Chondrocyte (in vitro differentiated cells): ENCODE measurements at places on chromosomes 11 and 22.

- H3K27me3 ChIP-seq: no peaks in the 10 kb centered on the region
- DNase-seq: no peak
- H3K4me1 ChIP-seq: no peaks in the 10 kb centered on the region
- no peak overlapping the region for H3K27ac ChIP-seq
These were observed 22.1 kb downstream of the RPUSD4 start for GRCh38 chr11:126189109-126189929.

DNA sequence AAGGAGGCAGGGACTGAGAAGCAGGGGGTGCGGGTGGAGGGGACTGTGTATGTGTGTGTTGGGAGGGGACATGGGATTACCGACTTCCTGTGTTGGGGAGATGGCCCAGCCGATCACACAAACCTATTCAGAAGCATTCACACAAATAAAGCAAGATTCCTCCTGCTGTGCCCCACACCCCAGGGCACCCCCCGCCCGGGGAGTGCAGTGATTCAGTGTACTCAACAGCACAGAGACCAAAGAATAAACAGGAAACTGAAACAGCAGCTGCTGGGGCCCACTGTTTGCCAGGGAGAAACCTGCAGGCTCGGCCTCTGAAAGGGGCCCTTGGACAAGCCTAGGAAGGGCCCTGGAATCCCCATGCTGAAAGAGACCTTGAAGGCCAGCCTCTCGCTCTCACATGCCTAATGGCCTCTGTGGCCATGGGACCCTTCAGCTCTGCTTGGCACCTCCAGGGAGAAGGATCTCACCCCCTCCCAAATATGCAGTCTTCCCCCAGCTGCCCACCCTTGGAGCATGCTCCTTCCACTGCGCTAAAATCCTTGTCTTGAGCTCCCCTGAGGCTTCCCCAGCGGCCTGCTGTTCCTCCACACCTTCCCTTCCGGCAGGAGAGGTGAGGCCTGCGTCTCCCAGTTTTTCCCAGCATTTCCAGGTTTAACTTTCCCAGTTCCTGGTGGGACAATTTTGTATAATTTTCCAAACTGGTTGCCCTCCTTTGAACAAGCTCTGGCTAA lies 72.9 kb downstream of the CSNK2A3 start:
- H3K4me1 ChIP-seq: peaks cover 14% of the 10 kb centered on the region
- H3K4me3 ChIP-seq: no peak overlapping the region
- H3K36me3 ChIP-seq: peaks cover 24% of the 10 kb centered on the region

- no peak overlapping the region for H3K27ac ChIP-seq
- H3K36me3 ChIP-seq: no peaks in the 10 kb centered on the region
- DNase-seq: no peak
- H3K27me3 ChIP-seq: peaks cover 20% of the 10 kb centered on the region
- peak overlapping the region; percentile 10 for H3K4me3 ChIP-seq
- H3K4me1 ChIP-seq: peaks cover 6% of the 10 kb centered on the region
These were observed 712 bp downstream of the UPK3A start for GRCh38 chr22:45285263-45286058.

DNA sequence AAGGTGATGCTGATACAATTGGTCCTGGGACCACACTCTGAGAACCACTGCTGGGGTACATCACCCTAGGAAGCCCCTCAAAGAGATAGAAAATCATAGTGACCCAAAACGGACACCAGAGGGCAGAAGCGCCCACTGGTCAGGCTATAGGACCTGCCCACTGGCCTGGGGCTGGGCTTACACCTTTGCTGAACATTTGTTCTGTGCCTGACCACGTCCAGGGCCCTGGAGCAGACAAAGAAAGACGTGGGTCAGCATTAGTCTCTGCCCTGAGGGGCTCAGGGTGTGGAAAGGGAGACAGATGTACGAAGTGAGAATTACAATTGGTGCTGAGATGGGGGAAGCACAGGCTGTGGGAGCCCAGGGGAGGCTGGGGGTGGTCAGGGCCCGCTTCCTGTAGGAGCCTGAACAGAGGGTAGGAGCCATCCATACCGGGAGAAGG lies 14.4 kb upstream of the SERPINH1 start:
- peak overlapping the region; percentile 11 for H3K4me3 ChIP-seq
- no peaks in the 10 kb centered on the region for H3K27me3 ChIP-seq
- DNase-seq: no peak
- no peaks in the 10 kb centered on the region for H3K36me3 ChIP-seq
- H3K27ac ChIP-seq: peak overlapping the region; percentile 61

- H3K27ac ChIP-seq: no peak overlapping the region
- H3K27me3 ChIP-seq: peaks cover 36% of the 10 kb centered on the region
- H3K4me1 ChIP-seq: peaks cover 30% of the 10 kb centered on the region
- no peaks in the 10 kb centered on the region for H3K36me3 ChIP-seq
- no peak overlapping the region for H3K4me3 ChIP-seq
These were observed 45.7 kb upstream of the SHANK2 start for GRCh38 chr11:71298016-71298550.

DNA sequence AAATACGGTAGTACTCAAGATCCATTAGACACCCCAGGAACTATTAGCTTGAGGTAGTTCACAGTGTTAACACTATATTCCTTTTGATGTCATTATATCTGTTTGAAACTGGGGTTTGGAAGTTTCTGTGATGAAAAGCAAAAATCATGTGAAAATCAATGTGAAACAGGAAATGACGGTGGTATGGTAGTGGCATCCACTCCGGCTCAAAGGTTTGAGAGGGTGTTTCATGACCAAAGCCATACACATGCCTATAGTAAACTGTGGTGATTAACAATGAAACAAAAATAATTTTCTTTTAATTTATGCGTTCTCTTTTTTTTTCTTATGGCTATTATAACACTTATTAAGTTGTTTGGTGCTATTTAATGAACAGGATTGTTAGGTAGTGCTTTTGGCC lies 10.9 kb downstream of the RAB38 start:
- no peak overlapping the region for H3K4me3 ChIP-seq
- H3K27ac ChIP-seq: no peak overlapping the region
- peaks cover 13% of the 10 kb centered on the region for H3K27me3 ChIP-seq
- H3K4me1 ChIP-seq: no peaks in the 10 kb centered on the region
- no peak for DNase-seq

- H3K27ac ChIP-seq: no peak overlapping the region
- H3K4me1 ChIP-seq: no peaks in the 10 kb centered on the region
- no peaks in the 10 kb centered on the region for H3K36me3 ChIP-seq
- no peak for DNase-seq
These were observed 20.6 kb upstream of the EIF3M start for GRCh38 chr11:32562839-32563599.

- no peaks in the 10 kb centered on the region for H3K27me3 ChIP-seq
- no peaks in the 10 kb centered on the region for H3K4me1 ChIP-seq
- no peak overlapping the region for H3K27ac ChIP-seq
- H3K36me3 ChIP-seq: peaks cover 2% of the 10 kb centered on the region
- H3K4me3 ChIP-seq: no peak overlapping the region
These were observed 36.1 kb downstream of the MMP20 start for GRCh38 chr11:102589047-102589459.

DNA sequence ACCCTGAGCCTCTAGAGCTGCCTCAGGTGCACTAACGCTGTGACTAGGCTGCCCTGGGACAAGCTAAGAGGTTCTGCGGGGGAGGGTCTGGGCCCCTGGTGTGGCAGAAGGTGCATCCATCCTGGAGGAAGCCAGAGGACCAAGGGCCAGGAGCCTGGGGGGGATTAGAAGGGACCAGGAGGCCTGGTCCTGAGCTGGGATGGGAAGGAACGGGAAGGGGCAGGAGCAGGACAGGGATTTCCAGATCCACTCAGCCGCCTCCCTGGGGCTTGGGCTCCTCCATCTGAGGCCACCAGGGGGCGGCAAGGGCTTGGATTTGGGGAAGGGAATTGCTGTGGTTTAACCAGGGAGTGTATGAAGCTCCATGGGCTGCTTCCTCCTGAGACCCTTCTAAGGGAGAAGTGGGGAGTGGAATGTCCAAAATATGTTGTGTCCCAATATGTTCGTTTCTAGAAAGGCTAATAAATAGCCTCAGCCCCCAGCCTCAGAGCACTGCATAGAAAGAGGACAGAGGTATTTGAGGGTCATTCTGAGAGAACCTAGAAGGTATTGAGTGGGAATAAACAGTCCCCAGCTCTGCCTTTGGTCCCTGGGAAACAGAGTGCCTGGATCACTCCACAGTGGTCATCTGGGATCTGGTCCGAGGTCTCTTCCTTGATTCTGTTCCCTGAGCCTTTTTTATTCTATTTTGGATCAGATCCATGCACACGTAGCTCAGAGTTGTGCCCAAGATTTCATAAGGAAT lies 17.4 kb upstream of the PRAME start:
- no peak for DNase-seq
- no peak overlapping the region for H3K4me3 ChIP-seq
- H3K27me3 ChIP-seq: peaks cover 56% of the 10 kb centered on the region

DNA sequence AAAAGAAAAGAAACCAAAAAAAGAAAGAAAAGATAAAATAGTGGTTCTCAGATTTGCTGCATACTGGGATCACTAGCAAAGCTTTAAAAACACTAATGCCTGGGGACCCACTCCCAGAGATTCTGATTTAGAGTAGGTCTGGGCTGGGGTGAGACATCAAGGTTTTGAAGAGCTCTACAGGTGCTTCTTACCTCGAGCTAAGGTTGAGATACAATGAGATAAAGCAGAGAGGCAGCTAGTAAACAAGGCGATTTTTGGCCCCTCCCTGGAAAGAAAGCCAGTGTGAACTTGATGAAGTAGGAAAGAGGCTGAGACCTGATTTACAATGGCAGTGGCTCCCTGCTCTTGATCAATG lies 327.6 kb upstream of the CCDC90B start:
- DNase-seq: no peak
- peaks cover 7% of the 10 kb centered on the region for H3K27me3 ChIP-seq

DNA sequence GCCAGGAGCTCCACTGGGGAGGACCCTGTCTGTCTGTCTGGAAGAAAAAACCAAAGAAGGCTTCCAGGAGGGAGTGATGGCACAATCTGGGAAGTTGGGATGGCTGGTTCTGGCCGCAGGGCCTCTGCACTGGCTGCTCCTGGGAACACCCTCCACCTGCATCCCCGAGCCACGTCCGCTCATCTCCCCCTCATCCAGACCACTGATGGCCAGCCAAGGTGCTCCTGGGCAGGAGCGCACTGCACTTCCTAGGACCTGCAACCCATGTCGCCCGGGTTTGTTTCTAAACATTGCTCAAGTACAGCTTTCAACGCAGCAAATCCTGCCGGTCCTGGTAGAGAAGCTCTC lies 4.9 kb upstream of the IFITM10 start:
- H3K27ac ChIP-seq: peak overlapping the region; percentile 28
- DNase-seq: peak; percentile 68
- no peak overlapping the region for H3K4me3 ChIP-seq
- peaks cover 79% of the 10 kb centered on the region for H3K4me1 ChIP-seq
